Fibroblast of skin of left quadriceps (primary cell): ENCODE measurements at places on chromosomes 2 and 18.

DNA sequence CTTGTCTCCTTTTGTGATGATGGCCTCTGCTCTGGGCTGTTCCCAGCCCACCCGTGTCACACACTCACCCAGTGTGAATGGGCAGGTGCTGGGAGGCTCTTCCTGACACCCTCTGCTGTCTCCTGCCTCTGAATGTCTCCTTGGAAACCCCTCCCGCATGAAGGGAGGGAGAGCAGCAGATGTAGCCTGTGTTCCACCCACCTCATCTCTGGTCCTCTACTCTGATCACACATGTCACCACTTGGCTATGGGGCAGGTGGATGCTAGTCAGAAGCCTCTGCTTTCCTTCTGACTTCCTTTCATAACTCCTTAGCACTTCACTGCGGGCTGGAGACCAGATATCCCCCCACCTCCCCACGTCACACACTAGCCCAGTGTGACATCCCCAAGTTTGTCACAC, 23.9 kb downstream of the EFR3B start:
- no peak for DNase-seq

- DNase-seq, result no peak
These were observed 40.8 kb upstream of the FRZB start for GRCh38 chr2:182907081-182907830.

- no peak for DNase-seq
These were observed 30.2 kb upstream of the LONRF2 start for GRCh38 chr2:100352521-100352920.

DNA sequence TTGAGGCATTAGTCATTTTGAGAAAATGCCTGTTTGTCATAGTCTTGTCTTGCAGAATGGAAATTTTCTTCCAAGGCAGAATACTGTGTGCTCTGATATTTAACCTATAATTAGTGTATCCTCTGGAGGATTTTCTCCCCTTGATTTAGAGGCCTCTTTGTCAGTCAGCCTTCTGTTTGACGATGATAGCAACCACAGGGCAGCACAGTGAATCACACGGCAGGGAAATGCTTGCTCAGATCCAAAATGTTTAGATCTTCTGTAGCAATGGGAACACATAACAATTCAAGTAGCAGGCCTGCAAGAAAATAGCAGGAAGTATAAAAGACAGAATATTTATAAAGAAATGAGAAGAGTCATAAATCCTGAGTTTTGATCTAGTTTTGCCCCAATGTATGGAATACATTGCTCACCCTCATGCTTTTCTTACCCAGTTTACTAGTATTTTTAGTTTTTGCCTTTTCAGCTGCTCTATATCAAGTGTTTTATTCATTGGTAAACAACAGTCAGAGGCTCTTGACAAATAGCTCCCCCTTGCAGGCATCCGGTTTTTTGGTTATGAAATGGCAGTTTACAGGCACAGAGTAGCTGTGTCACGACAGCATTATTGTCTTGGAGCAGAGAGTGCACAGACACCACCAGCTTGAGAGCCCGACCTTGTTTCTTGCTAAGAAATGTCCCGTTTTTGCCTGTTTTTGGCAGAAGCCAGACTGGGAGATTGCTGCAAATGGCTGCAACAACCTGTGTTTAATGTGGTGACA, 185.1 kb downstream of the MYO3B start:
- peak; percentile 52 for DNase-seq

- no peak for DNase-seq
These were observed 51.6 kb downstream of the DPP4 start for GRCh38 chr2:162022290-162022945.
